Osteoblast (primary cell): ENCODE measurements at places on chromosomes 2 and 18. TPM values are rescaled to one million over a fixed set of nuclear protein-coding genes. Genes with fewer than 3 reads are reported as not detected.
A peak's percentile ranks its signal among the peaks of the same experiment; 100 is the strongest.

DNA sequence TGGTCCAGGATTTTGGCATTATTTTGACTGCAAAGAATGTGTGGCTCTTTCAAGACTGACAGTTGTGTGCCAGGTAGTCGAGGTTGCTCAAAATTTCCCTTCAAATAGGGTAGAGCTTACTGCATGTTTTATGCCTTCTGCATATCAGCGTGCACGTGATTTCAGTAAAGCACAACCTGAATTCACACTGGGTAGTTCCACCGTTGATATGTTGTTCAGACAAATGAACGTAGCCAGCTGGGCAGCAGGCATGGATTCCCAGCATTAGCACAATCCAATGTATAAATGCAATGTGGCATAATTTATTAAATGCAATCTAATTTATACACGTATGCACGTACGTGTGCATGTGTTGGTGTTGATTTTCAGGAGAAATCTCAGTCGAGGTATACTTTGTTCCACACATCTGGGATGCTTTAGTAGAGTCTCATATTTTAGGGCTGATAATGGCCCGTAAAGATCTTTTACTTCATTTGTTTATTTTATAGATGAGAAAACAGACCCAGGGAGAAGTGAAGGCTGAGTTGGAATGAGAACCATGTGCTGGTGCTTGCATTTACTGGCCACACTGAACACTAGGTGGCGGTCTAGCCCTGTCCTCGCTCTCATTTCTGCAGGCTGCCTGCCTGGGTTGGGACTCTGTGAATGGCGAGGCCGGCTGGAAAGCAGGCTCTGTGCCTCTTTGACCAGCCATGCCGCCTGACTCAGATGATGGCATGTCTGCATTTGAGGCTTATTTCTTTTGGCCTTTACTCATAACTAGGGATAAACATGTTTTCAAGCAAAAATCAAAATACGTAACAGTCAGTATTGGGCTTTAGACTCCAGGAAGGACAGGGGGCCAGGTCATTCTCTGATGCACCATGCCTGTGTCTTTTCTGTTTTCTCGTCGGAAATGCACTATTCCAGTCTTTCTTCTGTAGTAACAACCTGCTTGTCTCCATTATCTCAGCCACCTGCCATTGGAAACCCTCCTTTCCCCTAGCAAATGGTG is 120.4 kb downstream of the RNF144A start:
- DNase-seq: peak; percentile 88

DNA sequence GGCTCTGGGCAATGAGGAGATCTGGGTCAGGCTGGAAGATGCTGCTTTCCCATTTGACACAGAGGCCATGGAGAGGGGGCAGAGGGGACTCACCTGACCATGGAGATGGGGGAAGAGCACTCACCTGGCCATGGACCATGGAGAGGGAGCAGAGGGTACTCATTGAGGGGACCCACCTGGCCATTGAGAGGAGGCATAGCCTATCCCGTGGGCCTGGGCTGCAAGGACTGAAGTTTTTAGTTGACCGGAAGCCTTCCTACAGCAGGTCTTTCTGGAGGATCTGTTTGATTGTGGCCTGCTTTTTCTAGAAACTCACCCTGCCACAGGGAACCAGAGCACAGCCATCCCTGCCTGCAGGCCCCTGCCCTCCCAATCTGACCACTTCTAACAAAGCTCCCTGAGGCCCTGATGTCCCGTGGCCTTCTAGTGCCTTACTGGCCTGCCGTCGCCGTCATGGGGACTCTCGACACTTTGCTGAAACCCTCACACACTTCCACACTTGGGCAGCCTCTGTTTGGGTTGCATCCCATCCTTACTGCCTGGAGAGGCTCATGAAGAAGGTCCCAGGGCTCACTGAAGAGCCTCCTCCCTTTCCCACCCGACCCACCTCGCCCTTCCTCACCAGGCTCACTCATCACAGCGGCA is 5.1 kb upstream of the PROM2 start:
- peak; percentile 69 for DNase-seq

The NGEF gene
- total RNA-seq: 4.7 TPM in 1 of 2 replicates, not detected in the other

DNA sequence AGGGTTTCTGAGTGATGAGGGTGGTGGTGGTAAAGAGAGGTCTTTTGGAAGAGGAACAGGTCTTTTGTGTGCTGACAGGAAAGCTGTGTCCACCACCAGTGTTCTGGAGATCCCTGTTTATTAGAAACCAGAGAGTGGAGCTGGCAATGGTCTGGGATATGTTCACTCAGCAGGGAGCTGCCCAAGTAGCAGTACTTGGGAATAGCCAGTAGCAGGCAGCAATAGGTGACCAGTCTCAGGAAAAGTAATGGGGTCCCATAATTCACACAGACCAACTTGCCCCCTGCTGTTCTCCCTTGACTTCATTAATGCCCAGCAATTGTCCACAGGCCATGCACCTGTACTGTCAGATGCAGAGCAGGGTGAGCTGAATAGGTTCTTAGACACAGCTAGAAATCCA is 1.8 kb downstream of the TSPYL6 start:
- DNase-seq: no peak

DNA sequence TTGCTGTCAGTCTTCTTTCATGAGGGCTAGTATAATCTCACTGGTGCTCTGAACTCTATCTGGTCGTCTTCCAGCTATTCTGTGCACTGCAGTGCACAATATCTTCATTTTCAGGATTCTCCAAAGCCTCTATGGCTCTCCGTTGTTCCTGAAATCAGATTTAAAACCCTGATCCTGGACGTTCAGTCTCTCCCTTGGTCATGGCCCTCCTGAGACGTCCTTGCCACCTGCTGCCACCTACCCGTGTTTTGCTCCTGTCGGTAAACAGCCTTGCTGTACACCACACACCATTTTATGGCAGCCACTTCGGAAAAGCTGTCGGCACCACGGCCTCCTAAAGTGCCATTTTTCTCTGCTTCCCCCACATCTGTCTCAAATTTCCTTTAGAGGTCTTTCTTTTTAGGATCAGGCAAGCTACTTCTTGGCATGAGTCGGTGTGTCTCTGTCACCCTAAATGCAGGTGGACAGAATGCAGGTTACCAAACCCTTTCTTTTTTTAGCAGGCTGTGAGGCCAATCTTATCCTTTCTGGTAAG is 170.0 kb downstream of the HRH4 start:
- no peak for DNase-seq

- peak; percentile 94 for DNase-seq
Measured at GRCh38 chr2:173963817-173964564, 1.2 kb downstream of the SP3 start.

DNA sequence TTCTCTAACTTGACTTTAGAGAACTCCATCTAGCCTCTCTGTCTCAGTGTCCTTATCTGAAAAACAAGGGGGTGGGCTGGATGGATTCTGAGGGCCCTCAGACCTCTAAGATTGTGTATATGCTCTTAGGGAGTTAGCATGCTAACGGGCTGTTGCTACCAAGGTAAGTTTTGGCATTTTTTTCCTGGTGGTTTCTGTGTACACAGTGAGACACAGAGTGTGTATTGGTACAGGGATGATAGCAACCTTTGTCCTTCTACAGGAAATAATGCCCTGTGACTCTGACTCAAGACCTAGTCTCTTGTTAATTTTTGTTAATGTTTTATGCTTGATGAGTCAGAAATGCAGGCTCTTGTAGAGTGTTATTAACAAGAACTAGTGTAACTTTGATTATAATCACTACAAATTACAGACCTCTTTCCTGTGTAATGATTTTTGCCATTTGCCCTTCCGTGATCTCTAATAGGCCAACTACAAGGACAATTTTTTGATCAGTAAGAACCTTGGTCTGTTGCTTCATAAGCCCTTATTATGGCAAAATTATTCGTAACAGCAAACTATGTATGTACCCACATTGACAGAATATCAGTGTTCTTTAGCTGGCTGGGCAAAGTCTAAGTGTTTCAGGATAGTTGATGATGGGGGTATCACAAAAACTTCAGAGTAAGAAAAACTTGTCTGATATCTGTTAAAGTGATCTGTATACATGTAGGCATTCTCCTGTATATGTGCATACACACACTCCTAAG is 89.7 kb downstream of the SPTBN1 start:
- no peak for DNase-seq

- DNase-seq: no peak
Measured at GRCh38 chr2:100451092-100451491, 19.2 kb upstream of the NMS start.

DNA sequence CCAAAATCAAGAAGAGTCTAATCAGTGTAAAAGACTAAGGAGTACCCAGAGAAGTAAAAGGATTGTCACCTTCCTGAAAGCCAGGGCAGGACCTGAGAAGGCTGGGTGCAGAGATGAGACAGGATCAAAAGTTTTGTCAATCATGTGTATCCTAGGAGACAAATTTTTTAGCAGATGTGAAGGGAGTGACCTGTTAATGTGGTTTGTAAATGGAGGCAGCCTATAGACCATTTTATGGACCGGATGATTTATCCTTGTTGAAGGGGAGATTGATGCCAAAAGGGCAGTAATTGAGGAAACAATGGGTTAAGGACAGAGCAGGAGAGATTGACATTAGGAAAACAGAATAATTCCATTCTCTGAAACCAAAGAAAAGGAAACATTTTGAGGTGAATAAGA is 813 bp downstream of the NDC80 start:
- no peak for DNase-seq

DNA sequence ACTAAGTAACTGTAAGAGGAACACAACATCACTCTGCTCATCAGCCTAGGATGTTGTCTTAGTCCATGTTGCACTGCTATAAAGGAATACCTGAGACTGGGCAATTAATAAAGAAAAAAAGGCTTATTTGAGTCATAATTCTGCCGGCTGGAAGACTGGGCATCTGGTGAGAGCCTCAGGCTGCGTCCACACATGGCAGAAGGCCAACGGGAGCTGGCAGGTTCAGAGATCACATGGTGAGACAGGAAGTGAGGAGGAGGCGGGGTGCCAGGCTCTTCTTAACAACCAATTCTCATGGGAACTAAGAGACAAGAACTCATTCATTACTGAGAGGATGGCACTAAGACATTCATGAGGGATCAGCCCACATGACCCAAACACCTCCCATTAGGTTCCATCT is 46.8 kb downstream of the EPG5 start:
- DNase-seq: no peak

DNA sequence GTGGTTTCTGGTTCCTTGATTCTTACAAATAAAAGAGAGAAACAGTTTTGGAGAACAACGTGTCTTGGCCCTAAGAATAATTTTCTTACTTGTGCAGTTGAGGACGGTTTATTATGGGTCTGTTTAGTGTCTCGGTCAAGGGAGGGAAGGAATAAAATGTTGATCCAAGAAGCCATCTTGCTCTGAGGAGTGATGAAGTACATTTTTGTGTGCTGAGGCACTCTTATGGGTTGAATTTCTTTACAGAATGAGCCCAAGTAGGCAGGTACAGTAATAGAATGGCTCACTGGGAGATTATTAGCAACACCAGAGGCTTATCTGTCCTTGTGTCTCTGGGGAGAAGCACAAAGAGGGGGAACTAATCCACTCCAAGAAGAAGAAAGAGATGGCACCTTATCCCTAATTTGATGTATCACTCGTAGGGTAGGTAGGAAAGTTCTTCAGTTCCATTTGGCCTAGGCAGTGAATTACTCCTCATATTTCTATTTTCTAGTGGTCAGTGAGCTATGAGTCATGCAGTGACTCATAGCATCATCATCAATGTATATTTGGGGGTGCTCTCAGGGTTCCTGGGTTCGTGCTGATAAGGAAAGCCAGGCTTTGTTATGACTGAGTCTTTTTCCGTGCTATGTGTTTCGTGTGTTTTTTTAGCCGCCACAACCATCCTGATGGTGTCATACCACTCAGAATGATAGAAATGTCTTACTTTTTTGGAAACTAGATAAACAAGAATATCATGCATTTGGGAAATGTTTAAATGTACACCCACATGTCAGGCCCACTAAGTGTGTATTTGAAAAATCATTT is 250.1 kb upstream of the CTAGE1 start:
- peak; percentile 36 for DNase-seq

The GPR39 gene
- 3.6 and 4.4 TPM in 2 replicates for total RNA-seq

- DNase-seq: no peak
Measured at GRCh38 chr2:37645362-37645761, 26.1 kb downstream of the CDC42EP3 start.

GRCh38 chr2:152161598-152161997 is 14.0 kb downstream of the STAM2 start:
- DNase-seq: no peak

GRCh38 chr2:177264693-177265587 is at the start of gene NFE2L2:
Gene NFE2L2 (minus strand): TSS chr2:177264727. CDS start chr2:177264576, 151 bp downstream.
- peak; percentile 98 for DNase-seq

- DNase-seq: no peak
Measured at GRCh38 chr18:3777122-3777521, 327.1 kb downstream of the TGIF1 start.

DNA sequence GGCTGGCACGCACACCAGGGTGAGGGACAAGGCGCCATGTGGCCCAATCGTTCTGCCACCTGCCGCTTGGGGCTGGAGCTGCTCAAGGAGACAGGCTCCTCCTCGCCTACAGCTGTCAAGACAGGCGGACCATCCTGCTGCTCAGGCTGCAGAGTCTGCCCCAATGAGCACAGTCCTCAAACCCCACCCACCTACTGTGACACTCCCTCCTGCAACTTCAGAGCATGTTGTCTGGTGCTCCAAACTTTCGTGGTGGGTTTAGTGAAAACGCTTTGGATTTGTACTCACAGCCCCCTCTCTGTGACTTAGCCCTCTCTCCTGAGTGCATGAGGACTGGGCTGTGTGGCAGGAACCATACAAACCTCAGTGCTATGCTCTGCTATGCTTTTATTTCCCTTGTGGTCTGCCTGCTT is 23.2 kb upstream of the SLC35F6 start:
- no peak for DNase-seq

DNA sequence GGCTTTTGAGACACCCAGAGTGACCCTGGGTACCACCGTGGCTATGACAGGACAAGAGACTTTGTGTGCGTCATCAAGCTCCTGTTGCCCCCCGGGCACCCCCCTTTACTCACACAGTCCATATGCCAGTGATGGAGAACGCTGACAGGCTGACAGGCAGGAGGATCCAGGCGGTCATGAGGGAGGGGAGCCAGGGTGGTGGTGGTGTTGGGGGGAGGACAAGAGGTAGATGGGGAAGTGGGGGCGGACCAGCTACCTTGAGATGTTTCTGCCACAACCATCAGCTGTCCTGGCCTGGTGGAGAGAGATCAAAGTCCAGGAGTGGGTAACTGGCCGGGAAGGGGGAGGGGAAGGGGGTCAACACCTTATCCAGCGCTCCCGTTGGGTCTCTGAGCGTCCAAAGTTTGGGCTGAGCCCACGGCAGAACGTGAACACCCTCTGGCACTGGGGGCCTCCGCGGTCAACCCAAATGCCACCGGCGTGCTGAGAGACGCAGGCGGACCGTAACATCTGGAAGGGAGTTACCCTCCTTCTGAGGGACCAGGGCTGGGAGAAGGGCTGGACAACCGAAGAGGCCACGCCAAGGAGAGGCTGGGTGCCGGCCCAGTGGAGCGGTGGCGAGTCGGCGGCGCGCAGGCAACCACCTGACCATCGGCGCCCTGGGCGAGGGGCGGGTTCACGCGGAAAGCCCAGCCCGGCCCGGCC is 575 bp downstream of the TMEM150A start:
- peak; percentile 86 for DNase-seq

DNA sequence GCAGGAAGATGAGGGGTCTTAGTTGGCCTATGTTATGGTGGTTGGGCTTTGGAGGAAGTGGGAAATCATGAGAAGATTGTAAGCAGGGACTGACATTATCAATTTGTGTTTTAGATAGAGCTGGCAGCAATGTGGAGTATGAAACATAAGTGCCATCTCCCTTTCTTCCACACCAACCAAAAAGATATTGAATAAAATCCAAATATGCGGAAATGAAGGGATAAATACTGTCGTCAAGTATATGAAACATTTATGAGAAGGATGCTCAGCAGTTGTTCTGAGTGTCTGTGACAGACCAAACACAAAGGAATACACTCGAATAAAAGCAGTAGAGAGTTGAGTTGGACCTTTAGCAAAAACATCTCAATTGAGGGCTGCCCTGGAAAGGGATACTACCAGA is 1090.0 kb upstream of the ZEB2 start:
- DNase-seq: no peak
